ENCODE measurements at places on chromosomes 5 and 9.

GRCh38 chr5:149370878-149371277, 8.2 kb downstream of the IL17B start:
- DNase-seq, result no peak

DNA sequence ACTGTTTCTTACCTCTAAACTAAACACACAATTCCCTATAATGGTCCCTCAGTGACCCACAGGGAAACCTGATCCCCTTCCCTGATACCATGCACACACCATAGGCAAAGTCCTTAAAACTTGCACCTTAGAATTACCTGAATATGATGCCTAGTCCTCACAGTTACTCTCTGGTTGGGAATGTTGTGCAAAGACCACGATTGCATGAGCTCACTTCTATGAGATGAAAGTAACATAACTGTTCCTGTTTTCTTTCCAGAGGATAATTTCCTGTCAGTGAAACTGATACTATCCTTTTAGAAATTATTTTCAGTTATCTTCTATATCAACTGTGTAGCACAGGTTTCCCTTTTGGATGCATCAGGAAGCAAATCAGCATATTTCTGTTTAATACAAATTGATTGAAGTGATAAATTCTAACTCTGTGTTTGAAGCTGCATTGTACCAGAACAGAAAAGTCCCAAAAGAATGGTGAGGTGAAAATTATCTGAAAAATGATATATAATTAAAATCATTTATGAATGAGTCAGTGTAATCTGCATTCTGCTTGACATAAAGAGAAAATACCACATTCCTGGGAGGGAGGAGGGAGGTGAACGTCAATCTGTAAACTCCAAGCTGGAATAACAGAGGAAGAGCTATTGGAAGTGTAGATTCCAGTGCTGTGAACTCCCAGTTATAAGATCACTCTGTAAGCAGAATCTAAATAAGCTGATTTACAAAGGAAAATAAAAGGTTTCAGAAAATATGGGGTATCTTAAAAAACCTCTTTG, 51.2 kb upstream of the TNFAIP8 start:
- no peak for DNase-seq

- DNase-seq, result no peak
Observed at GRCh38 chr5:172659909-172660628, 19.0 kb downstream of the NEURL1B start.

- no peak for DNase-seq
Observed at GRCh38 chr5:32690153-32690552, 21.0 kb upstream of the NPR3 start.

GRCh38 chr9:131140550-131140949, 15.2 kb downstream of the NUP214 start:
- no peak for DNase-seq

DNA sequence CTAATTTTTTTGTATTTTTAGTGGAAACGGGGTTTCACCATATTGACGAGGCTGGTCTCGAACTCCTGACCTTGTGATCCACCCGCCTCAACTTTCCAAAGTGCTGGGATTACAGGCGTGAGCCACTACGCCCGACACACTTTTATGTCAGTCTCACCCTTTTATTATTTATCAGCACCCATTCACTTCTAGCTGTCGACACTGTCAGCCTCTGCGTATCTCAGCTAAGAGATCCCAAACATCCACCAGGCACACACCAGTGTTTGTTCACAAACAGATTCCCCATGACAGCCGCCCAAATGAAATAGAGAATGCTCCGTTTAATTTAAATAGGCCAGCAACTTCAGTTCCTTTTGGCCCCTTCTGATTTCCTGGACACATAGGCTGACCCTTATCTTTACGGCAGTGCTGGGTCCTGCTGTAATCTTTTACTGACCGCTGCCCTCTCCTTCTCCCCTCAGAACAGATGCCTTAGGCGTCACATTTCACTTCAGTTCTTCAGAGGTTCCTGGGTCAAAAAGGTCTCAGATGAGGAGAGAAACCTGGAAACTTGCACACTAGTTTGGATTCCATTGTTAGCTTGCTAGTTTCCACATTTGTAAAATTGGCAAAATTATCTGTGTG, 43.1 kb upstream of the CKMT2 start:
- no peak for DNase-seq

GRCh38 chr5:74373076-74373475, 267.5 kb downstream of the ENC1 start:
- DNase-seq, result no peak

- DNase-seq, result no peak
Observed at GRCh38 chr9:8417341-8417740, 617.8 kb upstream of the DMAC1 start.

- no peak for DNase-seq
Observed at GRCh38 chr5:12934722-12935121, 1009.8 kb downstream of the DNAH5 start.

DNA sequence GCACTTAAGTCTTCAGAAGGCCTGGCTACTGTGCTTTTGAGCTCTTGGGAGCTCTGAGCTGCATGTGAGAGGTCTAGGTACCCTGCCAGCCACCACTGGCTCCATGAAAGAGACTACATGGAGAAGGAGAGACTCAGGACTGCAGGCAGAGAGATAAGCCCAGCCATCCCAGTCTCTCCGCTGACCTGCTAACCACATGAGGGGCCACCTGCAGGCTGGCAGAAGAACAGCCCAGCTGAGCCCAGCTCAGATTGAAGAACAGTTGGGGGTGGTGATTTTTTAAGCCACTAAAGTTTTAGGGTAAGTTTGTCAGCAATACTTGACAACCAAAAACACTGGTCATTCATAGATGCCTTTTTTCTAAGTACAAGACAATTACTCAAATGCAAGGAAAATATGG, 205.0 kb upstream of the PRDM9 start:
- DNase-seq, result no peak

GRCh38 chr5:33800241-33800950, 91.4 kb downstream of the ADAMTS12 start:
- DNase-seq, result no peak

DNA sequence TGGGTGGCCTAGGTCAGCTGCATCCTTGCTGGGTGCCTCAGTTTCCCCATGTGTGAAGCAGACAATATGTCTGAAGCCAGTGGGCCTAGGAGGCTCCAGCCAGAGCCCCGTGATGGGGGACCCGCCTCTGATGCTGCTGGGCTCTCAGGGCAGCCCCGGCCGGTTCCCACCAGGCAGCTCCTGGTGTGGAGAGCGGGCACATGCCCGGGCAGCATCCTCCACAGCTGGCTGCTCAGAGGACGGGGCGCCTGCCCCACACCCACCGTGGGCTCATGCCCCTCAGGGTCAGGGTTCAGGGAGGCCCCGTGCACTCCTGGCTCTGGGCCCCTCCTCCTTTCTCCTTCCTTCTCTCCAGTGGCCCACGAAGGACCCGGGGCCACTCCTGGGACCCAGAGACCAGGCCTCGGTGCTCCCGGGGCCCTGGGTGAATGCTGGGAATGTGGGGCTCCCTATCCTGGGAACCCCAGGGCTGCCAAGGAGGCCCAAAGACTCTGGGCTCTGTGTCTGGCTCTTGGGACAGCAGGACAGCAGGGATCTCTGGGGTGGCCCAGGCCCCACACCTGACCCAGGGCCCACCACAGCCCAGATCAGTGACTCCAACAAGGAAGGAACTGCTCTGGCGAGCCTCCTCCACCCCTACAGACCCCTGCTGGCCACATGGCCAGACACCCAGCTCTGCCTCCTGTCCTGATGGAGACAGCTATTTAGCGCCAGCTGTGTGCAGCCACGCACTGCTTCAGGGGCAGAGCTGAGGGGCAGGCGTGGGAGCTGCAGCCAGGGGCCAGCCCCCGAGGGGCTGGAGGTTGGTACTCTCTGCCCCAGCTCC, 39.5 kb upstream of the EGFL7 start:
- DNase-seq, result no peak

GRCh38 chr5:156149213-156149612, 177.8 kb upstream of the SGCD start:
- no peak for DNase-seq

- DNase-seq, result no peak
Observed at GRCh38 chr5:58040044-58040443, 419.8 kb downstream of the PLK2 start.

DNA sequence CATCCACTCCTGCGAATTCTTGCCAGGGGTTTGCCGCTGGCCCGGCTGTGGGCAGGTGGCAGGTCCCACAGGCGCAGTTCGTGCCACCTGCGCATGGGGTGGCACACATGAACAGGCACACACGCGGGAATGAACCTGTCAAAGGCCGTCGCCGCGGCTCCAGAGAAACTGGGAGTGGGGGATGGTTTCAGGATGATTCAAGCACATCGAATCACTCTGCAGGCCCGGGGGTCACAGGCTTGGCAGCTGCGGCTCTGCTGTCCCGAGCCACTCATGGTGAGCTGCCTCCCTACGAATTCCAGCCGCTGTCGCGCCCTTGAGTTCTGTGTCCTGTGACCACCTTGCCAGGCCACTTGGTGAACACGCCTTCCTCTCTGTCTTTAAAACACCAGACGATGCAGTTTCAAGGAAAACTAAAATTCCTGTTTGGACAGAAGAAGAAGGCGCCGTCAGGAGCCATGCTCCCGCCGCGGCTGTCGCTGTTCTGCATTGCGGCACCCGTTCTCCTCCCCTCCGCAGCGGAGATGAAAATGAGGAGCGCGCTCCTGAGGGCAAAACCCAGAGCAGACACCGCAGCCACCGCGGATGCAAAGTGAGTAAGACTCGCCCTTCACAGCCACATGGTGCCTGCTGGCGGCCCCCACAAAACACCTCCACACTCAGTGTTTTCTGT, 15.4 kb upstream of the EXOC3 start:
- no peak for DNase-seq

GRCh38 chr9:74526215-74526614, 29.1 kb downstream of the RORB start:
- DNase-seq, result no peak

DNA sequence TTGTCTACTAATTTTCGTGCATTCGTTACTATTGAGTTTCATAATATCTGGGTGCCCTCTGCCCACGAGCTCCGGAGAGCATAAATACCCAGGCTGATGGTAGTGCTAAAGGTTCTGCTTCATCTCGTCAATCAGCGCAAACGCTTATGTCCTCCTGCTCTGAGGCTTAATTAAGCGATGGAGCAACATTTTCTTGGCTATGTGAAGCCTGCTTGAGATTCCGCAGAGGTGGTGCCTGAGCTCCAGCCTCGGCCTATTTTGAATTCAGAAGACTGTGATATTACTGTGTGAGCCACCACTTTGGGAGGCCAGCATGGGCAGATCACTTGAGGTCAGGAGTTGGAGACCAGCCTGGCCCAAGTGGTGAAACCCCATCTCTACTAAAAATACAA, 44.8 kb downstream of the ANXA2R start:
- DNase-seq, result no peak

DNA sequence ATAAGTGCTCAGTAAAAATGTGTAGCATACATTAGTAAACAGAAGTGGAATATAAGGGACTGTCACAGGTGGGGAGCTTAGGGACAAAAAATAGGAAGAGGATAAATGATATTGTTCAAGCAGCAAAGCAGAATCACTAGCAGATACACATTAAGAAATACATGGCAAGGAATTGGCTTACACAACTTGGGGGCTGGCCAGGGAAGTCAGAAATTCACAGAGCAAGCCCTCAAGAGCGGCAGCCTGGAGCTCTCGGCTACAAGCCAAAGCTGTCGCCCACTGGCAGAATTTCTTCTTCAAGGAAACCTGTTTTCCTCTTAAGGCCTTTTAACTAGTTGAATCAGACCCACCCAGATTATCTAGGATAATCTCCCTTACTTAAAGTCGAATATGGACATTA, 73.0 kb upstream of the SMIM23 start:
- no peak for DNase-seq

GRCh38 chr9:18499980-18500379, 26.0 kb downstream of the ADAMTSL1 start:
- no peak for DNase-seq

DNA sequence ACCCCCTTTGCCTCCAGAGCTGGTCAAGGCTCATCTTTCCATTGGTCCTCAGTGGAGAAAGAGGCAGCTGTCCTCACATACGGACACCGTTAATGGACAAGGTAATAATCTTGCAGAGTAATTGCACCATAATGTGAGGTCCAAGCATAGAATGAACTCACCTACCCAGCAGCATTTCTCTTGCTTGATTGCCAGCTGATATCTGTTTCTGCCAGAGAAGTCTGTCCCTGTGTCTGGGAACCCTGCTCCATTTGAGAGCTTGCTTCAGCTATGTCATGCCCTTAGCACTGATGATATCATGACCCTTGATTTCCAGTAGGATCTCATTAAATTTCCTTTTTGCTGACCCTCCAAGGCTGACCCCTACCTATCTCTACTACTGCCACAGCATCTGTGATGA, 154.6 kb downstream of the PIK3R1 start:
- no peak for DNase-seq
